ENCODE measurements at places on chromosomes 2 and 18.

DNA sequence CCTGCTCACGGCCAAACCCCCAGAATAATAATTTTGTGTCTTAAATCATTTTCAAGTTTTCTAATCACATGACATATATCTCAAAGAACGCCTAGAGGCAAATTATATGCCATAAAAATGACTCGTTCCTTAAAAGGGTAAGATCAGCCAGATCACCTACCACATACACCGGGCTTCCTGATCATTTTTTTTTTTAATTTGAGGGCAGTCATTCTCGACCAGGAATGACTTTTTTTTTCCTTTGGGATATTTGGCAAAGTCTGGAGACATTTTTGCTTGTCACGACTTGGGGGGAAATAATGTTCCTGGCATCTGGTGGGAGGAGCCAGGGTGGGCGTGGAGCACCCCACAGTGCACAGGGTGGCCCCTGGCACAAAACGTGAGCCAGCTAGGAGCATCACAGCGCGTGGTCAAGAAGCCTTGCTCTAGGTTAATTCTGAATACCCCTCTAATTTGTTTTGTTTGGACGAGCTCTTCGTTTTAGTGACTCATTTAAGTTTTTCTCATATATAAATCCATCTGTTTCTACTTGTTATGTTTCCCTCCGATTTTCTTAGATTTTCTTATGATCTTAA lies 94.9 kb downstream of the TWIST2 start:
- no peak for DNase-seq

GRCh38 chr18:76380791-76381405 lies 114.1 kb downstream of the ZNF516 start:
- DNase-seq, result no peak

- DNase-seq, result no peak
Observed at GRCh38 chr18:37381554-37381953, 184.0 kb downstream of the CELF4 start.

DNA sequence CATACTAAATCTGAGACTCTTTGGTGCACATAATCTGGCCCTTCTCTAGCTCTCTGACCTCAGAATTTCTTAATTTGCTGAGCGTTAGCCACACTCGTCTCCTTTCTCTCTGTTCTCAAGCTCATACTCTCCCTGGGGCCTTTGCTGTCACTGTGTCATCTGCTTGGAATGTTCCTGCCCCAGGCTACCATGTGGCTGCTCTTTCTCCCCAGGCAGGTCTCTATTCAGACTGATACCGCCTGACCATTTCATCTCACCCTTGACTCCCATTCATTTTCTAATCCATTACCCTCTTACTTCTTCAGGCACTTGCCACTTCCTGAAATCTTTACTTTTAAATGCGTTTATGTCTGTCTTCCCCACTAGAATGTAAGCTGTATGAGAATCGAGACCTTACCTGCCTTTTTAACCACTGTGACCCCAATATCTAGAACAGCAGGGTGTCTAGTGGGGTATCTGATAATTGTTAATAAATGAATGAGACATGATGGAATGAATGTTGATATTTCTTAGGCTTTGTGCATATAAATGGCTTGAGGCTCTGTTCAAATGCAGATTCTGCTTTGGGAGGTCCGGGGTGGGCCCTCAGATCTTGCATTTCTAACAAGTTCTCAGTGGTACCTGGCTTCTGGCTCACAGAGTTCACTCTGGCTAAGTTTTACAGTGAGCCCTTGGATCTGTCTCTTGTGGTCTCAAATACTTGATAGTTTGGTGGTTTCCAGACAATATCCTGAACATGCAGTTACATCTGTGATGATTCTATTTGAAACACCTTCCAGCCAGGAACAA lies 89.9 kb upstream of the EPC2 start:
- DNase-seq, result no peak

DNA sequence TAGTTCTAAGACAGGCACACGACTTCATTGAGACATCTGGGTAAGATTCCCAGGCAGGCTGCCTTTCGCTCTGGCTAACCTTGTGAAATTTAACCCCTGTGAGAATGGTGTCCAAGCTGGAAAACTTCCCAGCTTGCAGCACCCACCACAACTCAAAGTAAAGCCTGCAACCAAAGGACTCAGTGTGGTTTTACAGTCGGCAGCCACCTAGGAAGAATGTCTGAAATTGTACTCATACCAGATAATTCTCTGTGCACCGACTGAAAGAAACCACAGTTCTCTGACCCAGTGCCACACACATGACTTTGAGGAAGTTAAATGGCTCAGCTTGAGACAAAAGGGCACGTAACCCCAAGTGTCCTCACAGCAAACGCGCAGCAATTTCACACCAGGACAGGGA lies 125.7 kb downstream of the RBMS1 start:
- no peak for DNase-seq

GRCh38 chr2:186675380-186675779 lies 18.5 kb upstream of the FAM171B start:
- DNase-seq, result no peak

DNA sequence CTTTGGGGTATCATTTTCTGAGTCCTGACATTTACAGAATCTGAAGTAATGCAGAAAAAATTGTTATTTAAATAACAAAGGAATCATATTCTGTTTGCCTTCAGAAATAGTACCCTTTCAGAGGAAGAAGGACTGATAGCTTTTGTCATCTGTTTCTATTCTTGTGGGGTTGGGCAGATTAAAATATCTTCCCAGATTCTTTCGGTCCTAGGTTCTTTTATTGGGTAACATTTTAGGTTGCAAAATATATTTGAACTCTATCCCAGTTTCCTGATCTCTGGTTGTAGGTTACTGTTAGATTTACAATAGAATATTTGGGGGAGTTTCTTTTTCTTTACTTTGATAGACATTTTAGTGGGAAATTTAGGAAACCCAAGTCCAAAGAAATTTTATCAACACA lies 550.5 kb downstream of the SPAG16 start:
- no peak for DNase-seq

GRCh38 chr18:54968807-54969206 lies 9.5 kb upstream of the CCDC68 start:
- DNase-seq, result no peak

DNA sequence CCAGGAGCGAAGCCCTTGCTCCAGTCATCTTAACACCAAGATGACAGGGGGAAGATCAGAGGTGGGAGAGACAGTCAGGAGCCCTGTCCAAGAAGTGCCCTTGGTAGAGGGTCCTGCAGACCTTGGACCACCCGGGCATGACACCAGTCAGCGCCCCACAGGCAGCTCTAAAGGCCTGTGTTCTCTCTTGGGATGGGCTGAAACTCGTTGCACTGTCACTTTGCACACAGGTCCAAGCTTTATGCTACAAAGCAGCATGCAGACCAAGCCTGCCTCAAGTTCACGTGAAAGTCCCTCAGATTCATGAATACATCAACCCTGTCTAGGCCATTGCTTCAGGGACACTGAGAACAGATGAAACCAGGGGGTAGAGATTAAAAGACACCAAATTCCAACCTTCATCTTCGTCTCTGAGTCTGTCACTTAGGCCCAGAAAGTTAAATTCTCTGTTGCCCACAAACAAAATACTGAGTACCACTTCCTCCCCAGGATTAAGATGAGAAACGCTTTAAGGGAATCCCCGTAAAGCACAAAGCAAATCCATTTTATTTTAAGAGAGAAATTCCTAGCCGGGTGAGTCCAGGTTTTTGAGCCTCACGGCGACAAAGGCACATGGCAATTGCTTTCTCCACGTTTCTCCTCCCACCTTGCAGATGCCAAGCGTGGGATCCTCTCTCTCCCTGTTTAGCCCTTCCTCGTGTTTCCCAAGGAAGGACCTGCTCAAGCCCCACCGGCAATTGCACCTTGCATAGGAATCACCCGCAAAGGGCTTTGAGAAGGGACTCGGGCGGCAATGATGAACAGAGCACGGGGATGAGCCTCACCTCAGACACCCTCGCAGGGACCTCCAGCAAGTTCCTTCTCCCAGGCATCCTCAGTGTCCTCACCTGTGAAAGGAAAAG lies 75.0 kb upstream of the ID2 start:
- DNase-seq, result no peak

DNA sequence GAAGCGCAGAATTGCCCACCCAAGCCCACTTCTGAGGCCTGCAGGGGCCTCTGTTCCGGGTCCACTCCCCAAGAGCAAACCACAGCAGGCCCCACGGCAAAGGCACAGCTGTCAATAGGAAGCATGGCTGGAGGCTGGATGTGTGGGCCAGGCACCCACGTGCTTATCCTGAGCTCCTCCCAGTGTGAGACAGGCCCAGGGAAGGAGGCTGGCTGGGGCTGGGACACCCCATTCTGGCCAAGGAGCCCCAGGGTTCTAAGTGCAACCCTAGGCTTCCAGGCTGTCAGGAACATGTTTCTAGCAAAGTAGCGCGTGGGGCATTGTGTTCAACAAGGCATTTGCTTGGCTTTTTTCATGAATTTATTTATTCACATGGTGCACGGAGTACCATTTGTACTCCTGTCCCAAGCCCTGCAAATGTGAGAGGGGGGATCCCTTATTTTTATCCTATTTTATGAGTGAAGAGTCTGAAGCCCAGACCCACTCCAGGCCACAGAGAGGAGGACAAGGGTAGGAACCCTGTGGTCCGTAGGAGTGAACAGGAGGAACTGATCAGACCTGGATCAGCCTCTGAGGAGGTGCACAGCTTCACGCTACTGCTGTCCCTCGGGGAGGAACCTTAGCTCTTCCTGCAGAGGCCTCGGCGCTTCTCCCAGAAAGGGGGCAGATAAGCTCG lies 6.1 kb upstream of the RAB17 start:
- DNase-seq, result no peak

DNA sequence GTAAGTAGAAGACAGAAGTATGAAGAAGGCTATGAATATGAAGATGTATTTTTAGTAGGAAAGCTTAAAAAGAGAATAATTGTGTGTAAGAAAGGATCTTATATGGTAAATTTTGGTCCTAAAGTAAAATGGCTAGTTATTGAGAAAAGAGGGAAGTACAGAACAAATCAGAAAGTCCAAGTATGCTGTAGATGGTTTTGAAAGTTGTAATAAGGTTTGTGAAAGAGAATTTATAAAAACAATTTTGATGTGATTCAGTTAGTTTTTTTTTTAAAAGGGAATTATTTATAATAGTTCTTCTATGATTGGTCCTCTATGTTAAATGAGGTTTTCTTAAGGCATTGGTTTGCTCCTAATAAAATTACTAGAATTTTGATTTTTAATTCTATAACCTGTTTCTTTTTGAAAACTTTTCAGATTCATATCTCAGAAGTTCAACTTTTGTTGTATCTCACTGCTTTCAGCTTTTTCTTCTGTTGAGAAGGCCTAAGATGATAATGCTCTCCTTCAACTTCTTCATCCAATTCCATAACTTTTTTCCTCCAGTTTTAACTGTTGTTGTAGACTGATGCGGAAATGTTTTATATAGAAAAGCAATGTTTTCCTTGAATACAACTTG lies 322.7 kb downstream of the NOL4 start:
- no peak for DNase-seq

- no peak for DNase-seq
Observed at GRCh38 chr2:113135317-113135716, 7.9 kb downstream of the IL1RN start.

DNA sequence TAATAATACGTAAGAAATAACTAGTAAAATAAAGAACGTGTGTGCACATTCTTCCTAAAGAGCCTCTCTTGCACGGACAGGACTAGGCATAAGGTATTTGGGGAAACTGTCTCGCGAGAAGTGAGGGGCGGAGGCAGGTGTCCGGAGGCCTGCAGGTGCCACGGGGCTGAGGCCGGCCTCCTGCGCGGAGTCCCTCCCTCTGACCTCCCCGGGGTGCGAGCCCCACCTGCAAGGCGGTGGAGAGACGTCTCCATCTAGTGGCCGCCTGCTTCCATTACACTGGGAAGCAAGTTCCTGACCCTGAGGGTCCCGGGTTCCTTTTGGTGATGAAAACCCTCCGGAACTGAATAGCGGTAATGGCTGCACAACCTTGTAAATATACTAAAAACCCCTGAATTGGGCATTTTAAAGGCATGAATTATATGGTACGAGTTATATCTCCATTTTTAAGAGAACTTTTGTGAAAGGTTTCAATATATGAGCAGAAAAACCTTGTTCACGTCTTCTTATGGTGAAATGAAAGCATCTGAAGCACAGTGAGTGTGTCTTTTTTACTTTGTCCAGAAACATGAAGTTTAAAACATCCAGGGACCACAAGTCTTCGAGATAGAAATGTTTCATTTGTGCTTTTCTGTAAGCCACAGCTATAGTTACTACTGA lies 35.5 kb upstream of the CTDP1 start:
- DNase-seq, result no peak

DNA sequence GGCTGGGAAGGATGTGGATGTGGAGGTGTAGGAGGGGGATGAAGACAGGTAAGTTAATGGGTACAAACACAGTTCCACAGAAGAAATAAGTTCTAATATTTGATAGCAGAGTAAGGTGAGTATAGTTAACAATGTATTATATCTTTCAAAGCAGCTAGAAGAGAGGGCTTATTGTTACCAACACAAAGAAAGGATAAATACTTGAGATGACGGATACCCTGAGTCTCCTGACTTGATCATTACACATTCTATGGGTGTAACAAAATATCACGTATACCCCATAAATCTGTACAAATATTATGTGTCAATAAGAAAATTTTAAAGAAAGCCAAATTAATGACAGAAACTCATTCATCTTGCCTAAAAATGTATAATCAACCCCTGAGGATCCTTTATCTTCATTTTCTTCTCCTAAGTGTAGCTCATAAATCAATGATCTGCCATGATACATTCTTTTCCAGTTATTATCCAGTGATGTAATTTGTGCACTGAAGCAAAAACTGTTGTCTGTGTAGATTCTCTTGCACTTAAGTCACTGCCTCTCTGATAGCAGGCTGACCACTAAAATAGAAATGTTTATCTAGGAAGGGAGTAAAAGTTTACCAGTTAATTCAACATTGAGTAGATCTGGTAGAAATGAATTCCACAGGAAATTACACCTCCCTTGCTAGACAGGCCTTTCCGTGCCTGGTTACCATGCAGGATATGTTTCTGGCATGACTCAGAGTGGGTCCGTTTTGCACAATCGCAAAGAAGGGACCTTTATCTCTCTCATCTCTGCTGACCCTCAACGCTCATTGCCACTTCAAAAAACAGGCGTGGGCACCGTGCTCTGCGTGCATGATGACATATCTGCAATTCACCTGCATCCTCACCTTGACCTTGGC lies 249.7 kb upstream of the NCKAP5 start:
- DNase-seq, result no peak

GRCh38 chr18:10404168-10404567 lies 50.3 kb upstream of the APCDD1 start:
- DNase-seq, result no peak

Measured in NCI-H2029 treated with DMSO at 0.1 percent for 48 hours (cell line).